ENCODE measurements at places on chromosomes 12 and 14.

DNA sequence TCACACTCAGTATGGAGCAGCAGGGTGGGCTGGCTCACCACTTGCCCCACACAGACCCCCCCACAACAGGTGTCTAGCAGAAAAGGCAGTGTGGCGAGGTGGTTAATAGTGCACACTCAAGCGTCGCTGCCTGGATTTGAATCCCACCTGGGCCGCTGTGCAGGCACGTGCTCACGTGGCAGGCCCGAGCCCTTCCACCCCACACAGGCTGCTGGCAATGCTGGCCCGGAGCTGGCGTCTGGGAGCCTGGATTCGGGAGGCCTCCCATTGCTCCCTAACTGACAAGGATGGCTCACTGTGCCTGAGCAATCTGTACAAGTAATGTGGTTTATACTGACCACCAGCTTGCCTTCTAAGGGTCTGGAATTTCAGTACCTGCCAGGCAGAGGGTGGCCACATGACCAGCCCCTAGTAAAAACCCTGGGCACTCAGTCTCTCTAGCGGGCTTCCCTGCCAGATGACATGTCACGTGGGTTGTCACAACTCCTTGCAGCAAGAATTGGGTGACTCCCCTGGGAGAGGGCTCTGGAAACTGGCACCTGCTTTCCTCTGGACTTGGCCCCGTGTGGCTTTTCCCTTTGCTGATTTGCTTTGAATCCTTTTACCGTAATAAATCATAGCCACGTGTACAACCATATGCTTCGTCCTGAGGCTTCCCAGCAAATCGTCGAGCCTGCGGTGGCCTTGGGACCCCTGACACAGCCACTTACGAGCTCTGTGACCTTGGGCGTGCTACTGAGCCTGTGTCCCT is 72.8 kb downstream of the SCARB1 start:
- peak; percentile 17 for DNase-seq

DNA sequence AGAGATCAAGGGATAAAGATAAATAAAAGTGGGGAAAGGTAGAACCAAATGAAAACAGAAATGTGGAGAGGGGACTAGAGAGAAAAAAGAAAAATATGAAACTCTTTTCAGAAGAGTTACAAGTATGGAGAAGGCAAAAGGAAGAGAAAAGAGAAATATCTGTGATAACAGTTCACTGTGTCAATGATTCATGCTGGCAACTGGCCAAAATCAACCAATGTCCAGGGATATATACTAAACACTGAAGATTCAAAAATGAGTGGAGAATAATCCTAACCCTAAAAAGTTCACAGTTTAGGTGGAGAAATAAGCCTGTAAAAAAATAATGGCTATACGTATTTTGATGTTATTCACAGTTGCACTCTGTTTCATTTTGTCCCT is 372.3 kb upstream of the KITLG start:
- no peak for DNase-seq

GRCh38 chr14:87002776-87003175 is 990.2 kb downstream of the GALC start:
- no peak for DNase-seq

DNA sequence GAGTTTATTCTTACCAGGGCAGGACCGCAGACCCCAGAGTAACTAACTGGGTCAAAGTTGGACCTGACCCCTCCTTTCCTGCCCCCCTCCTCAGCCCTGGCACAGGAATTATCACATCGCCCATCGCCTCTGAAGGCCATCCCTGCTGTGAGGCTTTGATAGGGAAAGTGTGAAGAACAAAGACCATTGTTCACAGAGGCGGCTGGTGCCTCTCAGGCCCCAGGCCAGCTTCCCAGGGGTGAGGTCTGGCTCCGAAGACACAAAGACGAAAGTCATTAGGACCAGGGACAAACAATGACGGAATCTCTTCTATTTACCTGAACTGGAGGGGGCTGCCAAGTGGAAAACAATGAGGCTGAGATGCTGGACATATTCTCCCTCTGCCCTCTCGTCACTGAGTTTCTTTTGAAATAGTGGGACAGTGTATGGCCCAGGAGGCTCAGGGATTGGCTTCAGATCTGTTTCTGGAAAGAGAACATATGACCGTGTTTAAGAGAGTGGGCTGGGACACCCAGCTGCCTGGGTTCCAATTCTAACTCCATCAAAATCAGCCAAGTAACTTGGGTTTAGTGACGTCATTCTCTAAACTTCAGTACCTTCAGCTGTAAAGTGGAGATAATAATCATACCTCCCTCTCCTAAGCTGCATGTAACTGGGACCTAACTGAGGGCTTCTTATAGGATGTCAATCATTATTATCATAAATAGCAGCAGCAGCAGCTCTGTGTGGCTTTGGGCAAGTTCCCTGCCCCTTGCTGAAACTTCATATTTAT is 769.4 kb downstream of the MED13L start:
- no peak for DNase-seq

- DNase-seq, result no peak
Observed at GRCh38 chr14:88106377-88106776, 101.4 kb downstream of the GPR65 start.

DNA sequence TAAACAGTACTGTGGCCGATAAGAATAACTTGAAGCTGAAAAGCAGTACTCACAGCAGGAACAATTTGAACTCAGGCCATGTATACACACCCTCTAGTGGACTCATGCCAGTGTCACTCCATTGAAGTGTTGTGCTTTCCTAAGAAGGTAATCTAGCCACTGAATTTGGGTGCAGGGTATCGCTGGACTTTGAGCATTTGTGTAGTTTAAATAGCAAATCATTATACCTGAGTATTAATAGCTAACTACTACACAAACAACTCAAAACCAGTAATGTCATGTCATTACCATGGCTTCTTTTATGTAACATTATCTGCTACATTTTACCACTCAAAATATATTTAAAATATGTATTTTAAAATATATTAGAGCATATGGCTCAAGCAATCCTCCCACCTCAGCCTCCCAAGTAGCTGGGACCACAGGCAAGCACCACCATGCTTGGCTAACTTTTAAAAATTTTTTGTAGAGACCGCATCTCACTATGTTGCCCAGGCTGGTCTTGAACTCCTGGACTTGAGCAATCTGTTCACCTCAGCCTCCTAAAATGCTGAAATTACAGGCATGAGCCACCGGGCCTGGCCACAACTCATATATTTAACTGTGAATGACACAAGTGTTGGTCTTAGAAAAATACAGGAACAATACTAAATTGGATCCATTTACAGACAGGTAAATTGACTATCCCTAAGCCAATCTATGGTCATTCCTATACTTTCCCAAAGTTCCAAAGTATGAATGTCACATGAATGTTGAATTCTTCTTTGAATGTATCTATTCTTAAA is 25.6 kb upstream of the ARID4A start:
- DNase-seq, result no peak

DNA sequence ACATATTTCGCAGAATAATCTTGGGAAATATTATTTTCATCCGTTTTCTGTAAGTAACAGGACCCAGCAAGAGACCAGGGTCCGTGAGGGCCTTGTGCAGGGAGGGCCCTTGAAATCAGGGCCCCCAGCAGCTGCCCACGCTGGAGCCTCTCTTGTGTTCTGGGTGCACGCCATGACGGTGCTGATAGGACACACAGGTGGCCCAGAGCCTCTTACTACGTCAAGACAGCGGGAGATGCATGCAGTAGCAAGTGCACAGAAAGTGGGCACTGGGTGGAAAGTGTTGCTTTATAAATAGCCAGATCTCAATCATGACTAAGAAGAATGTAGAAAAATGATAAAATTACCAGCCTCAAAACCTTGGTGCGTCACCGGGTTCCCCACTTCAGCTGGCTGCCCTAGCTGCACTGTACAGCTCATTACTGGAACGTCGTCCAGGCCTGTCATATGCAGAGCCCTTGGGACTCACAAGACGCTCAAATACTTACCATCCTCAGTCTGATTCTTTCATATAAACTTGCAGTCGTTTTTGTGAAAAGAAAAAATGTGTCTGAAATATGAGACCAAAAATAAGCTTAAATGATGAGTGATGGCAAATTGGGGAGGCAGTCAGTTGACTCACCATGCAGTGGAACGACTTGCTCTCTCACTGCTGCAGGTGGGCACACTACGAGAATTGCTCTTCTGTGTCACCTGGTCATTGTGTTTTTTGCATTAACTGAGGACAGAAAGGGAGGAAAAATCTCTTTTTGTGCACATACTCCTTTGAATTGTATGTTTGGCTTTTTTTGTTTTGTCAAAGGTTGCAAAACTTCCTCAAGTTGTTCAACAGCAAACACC is 68.2 kb downstream of the DDX51 start:
- DNase-seq, result no peak

- peak; percentile 1 for DNase-seq
Observed at GRCh38 chr12:100675432-100675831, 101.9 kb downstream of the GAS2L3 start.

DNA sequence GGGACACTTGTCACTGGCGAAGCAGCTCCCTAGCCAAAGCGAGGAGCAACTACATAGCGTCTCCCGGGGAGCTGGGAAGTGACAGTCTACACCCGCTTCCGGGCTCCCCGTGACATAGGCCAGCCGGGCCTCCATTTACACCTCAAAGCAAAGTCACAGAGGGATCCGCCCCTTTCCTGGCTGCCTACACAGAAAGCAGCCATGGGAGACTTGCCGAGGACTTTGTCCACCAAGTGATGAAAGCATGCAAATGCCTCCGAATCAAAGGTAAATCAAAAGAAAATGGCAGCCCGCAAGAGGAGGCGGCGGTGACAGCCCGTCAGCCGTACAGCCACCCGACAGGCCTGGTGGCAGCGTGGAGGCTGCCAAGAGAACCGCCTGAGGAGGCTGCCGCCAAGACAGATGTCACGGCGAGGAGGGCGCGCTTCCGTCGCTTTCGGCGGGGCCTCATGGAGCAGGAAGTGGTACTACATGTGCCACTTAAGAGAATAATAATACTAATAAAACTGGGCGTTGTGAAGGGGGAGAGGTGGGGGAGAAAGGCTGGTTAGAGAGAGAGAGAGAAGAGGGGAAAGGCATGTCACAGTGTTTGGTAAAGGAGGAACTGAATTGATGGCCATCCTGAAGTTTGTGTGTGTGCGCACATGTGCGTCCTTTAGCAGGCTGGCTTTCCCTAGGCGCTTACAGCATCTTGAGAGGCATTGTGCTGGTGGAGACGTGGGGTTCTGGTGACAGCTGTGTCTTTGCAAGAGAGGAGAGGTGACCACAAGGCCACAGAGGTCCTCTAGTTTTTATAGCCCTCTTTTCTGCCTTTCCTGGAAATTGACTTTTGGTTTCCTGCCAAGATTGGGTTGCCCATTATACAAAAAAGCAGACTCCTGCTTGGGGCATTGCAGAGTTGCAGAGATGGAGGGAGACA is 661.7 kb downstream of the VRK1 start:
- no peak for DNase-seq

- DNase-seq, result no peak
Observed at GRCh38 chr12:85036733-85037132, 582 bp downstream of the LRRIQ1 start.

- DNase-seq, result no peak
Observed at GRCh38 chr12:127306604-127307215, 960.3 kb upstream of the TMEM132C start.

GRCh38 chr12:67052981-67053380 is 216.2 kb upstream of the CAND1 start:
- no peak for DNase-seq

- DNase-seq, result no peak
Observed at GRCh38 chr14:71454513-71455332, 477.5 kb upstream of the RGS6 start.

DNA sequence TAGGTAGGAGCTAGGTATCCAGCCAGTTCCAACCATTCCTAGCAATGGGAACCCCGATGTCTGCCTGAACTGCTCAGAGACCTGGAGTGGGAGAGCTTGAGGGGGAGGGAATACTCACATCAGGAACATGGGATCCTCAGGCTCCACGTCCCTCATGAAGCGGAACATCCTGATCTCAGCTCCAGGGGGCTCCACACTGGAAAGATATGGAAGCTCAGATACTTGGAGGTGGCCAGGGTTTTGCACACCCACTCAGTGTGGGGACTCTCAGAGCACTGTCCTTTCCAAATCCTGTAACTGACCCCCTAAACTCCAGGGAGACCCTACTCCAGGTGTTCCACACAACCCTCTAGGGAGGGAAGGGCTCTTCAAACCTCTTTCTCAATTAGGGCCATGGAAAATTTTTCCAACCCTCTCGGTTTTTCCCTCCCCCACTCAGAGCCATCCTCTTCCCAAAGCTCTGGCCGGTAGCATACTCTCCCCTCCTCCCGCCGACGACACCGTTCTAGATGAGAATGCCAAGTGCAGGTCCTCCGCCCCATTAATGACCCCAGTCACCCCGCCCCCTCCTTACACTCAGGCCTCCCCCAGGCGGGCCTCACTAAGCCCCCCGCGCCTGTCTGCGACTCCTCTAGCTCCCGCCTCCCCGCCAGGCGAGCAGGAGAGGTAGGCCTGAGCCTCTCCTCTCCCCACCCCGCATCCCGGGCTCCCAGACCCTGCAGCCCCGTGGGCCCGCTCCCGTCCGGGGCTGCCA is 597 bp downstream of the MLF2 start:
- no peak for DNase-seq

- no peak for DNase-seq
Observed at GRCh38 chr12:89875225-89875624, 166.6 kb upstream of the ATP2B1 start.

- no peak for DNase-seq
Observed at GRCh38 chr12:4217091-4217490, 56.5 kb upstream of the CCND2 start.

DNA sequence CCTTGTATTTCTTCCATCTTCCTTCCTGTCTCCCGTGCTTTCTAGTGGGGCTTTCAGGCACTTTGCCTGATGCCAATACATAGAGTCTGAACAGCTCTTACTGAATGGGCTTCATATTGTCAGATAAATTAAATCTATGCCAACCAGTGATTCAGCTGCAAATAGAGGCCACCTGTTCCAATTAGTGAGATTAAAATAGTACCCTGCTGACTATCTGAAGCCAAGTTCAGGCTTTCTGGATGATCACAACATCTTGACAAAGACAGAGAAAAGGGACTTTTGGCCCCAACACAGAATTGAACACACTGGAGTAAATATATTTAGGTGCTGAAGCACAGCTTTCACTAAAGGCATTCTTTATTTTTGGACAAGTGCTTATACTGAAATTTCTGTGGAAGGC is 11.8 kb downstream of the TMCC3 start:
- DNase-seq, result no peak

GRCh38 chr12:70449074-70449752 is 83.1 kb downstream of the KCNMB4 start:
- DNase-seq, result no peak

DNA sequence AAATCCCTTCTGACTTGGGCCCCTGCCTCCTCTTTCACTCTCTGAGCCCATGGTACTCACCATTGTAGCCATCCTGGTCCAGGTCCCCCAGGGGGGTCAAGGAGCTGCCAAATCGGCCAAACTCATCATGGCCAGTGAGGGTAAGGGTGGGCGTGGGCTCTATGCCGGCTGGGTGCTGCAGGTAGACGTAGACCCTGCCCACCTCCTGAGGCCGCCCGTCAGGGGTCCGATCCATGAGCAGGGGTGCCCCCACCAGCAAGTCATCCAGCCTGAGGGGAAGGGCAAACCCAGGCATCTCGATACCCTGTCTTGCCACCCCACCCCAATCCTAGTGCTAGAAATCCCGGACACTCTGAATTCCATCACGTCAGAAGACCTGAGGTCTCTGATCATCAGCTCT is 14.0 kb downstream of the ITGA5 start:
- no peak for DNase-seq

- no peak for DNase-seq
Observed at GRCh38 chr12:92208613-92209121, 63.0 kb upstream of the BTG1 start.
